IPS DF 6.9 (cell line): ENCODE measurements at places on chromosomes 1 and 21.

DNA sequence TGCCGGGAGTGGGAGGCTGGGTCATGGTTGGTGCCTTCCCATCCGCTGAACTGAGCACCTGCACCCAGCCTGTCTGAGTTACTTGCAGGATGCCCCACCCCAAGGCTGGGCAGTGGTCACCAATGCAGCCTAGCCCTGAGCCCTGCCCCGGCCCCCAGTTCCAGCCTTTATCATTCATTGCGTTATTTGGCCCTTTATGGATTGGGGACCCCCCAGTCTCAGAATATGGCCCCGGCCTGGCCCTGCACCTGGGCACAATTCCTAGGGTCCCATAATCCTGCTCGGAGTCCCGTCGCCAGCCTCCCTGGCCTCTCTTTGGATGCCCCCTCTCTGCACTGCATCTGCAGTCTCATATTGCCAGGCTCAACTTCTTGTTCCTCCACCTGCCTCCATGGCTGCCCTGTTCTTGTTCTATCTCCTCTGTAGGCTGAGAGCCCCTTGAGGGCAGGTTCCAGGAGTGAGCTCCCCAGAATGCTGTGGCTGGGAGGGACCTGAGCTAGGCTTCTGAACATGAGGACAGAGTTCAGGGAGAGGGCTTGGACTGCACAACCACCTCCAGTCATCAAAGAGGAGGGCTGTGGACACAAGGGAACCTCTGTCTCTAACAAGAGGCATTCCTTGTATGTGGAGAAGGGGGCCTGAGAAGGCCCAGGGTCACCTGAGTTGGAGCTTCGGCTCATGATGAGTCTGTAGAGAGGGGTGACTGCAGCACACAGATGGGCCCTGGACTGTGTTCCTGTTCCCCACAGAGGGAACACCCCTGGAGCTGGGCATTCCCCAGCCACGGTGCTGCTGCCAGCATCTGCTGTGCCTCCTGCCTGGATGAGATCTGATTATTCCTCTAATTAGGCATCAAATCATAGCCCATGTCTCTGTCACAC is 1.1 kb upstream of the KNCN start:
- no peaks in the 10 kb centered on the region for H3K27me3 ChIP-seq
- DNase-seq: no peak
- peaks cover 2% of the 10 kb centered on the region for H3K4me1 ChIP-seq
- no peaks in the 10 kb centered on the region for H3K36me3 ChIP-seq
- no peak overlapping the region for H3K4me3 ChIP-seq

DNA sequence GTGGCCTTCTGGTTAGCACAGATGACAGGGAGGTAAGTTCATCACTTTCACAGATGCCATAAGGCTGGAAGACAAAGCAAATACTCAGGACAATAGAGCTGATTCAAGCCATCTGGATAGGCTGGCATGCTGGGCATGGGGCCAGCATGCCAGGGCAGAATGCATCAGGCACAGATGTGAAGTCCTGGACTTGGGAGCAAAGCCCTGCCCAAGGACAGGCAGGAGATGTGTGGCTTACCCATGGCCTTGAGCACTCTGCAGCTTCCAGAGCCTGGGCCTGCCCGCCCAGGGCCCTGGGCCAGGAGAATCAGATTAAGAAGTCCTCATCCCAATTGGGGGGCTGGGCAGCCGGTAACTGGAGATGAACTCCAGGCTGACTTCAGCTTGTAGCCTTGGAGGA is 135.7 kb upstream of the ZC3H12A start:
- H3K36me3 ChIP-seq: no peaks in the 10 kb centered on the region
- DNase-seq: no peak
- no peak overlapping the region for H3K4me3 ChIP-seq
- H3K4me1 ChIP-seq: no peaks in the 10 kb centered on the region

- H3K36me3 ChIP-seq: no peaks in the 10 kb centered on the region
- no peaks in the 10 kb centered on the region for H3K27me3 ChIP-seq
- no peak overlapping the region for H3K27ac ChIP-seq
- no peak overlapping the region for H3K4me3 ChIP-seq
- DNase-seq: no peak
These were observed 1.2 kb upstream of the CRCT1 start for GRCh38 chr1:152513081-152513480.

DNA sequence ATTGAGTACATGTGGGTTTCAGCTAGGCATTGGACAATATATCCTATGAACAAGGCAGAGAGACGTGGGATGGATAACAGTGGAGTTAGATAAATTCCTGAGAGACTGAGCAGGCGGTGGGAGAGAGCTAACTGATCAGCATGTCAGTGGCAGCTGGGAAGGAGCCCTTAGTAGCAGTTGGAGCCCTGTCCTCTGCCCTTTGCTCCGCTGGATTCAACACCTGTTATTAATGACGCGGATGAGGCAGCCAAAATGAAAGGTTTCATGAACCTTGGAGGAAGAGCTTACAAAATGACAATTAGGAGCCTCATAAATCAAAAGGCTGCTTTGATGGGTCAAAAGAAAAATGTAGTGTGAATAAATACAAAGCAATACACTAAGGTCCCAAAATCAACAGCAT is 16.1 kb downstream of the UBIAD1 start:
- H3K36me3 ChIP-seq: no peaks in the 10 kb centered on the region
- DNase-seq: no peak

DNA sequence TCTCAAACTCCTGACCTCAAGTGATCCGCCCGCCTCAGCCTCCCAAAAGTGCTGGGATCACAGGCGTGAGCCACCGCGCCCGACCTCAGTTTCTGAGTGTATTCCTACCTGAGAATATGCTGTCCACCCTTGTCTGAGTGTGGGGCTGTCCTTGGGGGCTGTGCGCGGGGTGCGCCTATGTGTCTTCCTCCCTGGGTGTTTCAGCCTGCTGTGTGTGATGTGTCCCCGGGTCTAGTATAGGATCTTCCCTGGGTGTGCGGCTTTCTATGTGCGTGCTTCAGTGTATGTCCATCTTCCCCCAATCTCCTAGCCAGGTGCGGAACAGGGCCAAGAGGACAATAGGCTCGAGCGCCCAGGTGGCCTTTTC is 8.3 kb upstream of the ID3 start:
- no peak for DNase-seq
- H3K4me3 ChIP-seq: peak overlapping the region; percentile 45; the same call in 1 of the 2 replicates
- no peaks in the 10 kb centered on the region for H3K36me3 ChIP-seq
- no peak overlapping the region for H3K27ac ChIP-seq

- H3K4me1 ChIP-seq: no peaks in the 10 kb centered on the region
- no peak for DNase-seq
- H3K27me3 ChIP-seq: no peaks in the 10 kb centered on the region
- no peak overlapping the region for H3K4me3 ChIP-seq
- H3K27ac ChIP-seq: no peak overlapping the region
These were observed 40.5 kb upstream of the RALGPS2 start for GRCh38 chr1:178684542-178685000.

DNA sequence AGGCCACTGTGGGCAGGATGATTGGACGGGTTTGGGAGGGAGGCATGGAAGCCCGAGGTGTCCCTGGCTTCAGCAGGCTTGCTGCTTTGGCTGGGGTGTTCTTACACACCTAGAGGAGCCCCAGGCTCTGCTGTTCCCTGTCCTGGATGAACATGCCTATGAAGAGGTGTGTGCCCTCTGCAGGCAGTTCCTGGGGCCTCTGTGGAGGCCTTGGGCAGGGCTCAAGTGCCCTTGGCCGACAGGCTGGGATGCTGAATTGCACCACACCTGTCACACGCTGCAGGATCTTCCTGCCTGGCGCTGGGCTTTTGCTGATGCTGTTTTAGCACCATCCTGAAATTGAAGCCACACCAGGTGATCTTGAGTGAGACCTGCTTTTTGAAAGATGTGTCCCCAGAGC is 415.0 kb upstream of the VAMP3 start:
- H3K36me3 ChIP-seq: no peaks in the 10 kb centered on the region
- no peaks in the 10 kb centered on the region for H3K27me3 ChIP-seq
- H3K4me3 ChIP-seq: no peak overlapping the region
